ENCODE measurements at places on chromosomes 16 and 17.

DNA sequence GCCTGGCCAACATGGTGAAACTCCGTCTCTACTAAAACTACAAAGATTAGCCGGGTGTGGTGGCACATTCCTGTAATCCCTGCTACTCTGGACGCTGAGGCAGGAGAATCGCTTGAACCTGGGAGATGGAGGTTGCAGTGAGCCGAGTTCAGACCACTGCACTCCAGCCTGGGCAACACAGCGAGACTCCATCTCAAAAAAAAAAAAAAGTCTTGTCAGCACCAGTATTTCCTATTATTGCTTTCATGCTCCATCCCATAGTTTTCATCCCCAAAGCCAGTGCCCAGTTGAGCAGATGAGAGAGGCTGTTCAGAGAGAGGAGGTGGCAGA is 58.4 kb downstream of the WDR45B start:
- no peak for DNase-seq

DNA sequence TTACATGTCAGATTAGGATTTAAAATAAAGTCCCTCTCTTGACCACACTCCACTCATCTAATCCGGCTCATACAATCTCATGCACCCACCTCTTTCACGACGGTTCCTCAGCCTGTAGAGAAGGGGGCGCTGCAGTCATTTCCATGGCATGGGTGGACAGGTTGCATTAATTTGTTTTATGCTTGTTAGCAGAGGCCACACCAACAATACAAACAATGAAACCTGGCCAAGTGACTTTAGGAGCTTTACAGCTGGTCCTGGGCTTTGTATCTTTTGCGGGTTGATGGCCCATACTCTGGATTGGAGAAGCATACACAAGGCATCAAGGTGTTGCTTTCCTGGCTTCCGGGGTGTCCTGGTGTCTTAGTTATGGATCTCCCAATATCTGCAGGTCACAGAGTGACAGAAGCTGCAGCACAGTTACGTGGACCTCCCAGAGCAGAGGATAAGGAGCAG is 9.7 kb upstream of the SNF8 start:
- DNase-seq, result peak; percentile 77

DNA sequence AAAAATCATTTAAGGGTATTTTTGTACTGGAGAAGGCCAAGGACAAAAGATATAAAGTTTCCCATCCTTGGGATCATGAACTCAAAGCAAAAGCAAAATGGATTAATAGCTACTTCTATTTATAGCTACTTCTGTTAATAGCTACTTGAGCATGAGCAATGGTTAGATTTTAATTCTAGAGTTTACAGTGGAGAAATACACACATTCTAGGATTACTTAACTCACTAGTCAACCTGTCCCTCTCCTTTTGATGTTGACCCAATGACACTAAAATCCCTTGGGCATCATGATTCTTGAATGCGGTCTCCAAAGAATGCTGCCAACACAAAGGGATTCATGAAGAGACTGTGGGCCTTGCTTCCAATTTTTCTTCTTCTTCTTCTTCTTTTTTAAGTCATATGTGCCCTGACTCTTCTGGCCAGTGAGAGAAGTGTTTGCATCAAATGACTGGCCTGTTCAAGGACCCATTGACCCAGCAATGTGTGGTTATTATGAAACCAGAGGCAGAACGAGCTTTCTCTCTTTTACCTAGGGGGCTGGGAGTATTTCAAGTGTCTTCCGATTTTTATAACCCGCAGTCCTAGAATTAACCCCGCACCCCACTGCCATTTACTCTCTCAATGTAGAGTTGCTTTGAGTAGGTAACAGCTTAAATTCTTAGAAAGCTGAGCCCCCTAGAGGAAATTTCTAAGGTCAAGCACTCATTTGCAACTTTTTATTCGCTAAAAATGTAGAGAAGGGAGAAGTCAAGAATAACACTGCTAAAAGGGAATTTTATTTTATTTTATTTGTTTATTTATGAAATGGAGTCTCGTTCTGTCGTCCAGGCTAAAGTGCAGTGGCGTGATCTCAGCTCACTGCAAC is 34.6 kb downstream of the OTOA start:
- no peak for DNase-seq

DNA sequence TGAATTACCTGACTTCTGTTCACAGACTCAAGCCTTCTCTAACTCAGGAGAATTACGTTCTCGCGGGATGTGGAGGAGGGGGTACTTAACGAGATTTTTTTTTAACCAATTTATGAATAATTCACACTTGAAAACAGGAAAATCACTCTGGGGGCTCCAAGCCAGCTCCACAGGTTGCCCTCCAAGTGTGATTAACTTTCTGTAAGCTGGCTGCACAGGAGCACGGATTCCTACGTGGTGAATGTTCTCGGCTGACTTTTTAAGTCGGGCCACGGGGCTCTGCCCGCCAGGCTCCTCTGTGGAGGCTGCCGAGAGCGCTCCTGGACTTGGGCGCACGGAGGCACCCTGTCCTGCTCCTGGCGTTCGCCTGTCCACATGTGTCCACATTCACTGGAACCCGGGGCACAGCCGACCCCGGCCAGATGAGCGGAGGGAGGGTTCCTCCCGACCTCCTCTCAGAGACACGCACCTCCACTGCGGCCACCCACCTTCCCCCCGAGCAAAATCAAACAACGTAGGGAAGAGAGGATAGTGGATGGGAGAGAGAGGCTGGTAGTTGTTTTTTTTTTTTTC is 147.1 kb upstream of the CHMP6 start:
- no peak for DNase-seq

- DNase-seq, result peak; percentile 70
Observed at GRCh38 chr17:79045842-79046196, 21.9 kb downstream of the C1QTNF1 start.

DNA sequence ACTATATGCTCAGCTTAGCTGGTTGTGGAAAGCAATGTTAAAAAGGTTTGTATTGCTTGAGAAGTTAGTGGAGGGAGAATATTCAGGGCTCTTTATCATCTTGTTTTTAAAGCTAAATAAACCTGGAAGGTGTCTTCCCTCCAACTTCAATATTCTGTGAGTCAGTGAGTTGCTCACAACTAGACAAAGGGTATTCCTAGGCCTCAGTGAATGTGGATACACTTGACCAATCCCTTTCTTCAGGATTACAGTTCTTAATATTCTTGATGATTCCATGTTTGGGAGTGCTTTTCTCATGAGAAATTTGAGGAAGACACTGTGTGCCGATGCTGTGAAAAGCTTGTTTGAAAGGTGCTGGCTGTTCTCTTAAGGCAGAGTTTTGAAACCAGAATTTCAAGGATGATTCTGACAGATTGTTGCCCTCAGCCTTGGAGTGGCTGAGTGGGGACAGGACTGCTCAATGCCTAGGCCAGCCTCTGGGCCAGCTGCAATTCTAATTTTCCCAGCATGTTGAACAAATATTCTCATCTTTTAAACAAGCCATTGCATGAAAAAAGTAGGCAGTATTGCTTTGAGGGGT is 30.1 kb downstream of the MAP2K4 start:
- no peak for DNase-seq

- peak; percentile 13 for DNase-seq
Observed at GRCh38 chr17:45405250-45406086, 27.2 kb downstream of the ARHGAP27 start.

- peak; percentile 27 for DNase-seq
Observed at GRCh38 chr17:82598256-82599119, 49.8 kb downstream of the WDR45B start.

DNA sequence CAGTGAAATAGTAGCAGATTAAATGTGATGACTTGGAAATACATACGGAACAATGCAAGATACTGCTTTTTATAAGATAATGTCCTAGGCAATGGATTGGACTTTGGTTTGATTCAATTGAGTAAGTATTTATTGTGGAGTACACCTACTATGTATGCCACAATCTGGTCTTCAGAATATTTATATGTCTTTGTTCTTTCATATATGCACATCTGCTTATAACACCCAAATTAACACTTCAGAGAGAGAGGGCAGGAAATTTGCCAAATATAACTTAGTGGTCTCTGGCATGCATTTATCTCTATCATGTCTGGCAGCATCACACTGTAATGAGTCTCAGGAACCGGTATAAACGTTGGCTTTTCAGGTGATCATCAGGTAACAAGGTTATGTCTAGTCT is 16.9 kb downstream of the RPGRIP1L start:
- no peak for DNase-seq

- DNase-seq, result no peak
Observed at GRCh38 chr16:14438256-14438655, 191.8 kb downstream of the PARN start.

- DNase-seq, result no peak
Observed at GRCh38 chr17:44960691-44961090, 7.4 kb downstream of the C1QL1 start.

- DNase-seq, result no peak
Observed at GRCh38 chr17:40366076-40366860, 1.7 kb upstream of the GJD3 start.

- DNase-seq, result no peak
Observed at GRCh38 chr16:77386831-77387814, 47.7 kb downstream of the ADAMTS18 start.

DNA sequence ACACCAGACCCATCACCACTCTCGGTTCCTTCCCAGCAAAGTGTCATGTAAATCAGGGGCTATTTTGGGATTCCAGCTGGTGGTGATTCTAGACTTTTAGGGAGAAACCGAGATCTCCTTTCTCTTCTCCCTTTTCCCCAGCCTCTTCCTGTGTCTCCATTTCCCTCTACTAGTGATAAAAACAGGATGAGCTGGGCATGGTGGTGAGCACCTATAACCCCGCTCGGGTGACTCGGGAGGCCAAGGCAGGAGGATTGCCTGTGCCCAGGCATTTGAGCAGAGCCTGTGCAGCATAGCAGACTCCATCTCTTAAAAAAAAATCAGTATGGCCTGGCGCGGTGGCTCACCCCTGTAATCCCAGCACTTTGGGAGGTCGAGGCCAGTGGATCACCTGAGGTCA is 6.1 kb downstream of the TBX21 start:
- no peak for DNase-seq

DNA sequence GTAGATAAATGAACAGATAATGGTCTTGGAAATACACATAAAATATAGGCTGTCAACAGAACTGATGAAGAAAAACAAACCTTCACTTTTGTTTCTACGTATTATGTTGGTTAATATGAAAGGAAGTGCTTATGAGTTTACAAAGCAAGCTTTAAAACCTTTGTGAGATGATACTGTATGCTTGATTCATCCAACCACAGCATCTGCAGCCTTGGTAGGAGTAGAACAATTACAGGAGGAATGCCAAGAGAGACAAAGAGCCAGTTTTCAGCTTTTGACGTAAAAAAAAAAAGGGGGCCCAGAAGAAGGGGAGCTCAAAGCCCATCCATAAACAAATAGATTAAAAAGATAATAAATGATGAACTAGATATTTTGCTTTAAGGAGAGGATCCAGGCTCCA is 13.3 kb downstream of the FAM20A start:
- DNase-seq, result no peak

DNA sequence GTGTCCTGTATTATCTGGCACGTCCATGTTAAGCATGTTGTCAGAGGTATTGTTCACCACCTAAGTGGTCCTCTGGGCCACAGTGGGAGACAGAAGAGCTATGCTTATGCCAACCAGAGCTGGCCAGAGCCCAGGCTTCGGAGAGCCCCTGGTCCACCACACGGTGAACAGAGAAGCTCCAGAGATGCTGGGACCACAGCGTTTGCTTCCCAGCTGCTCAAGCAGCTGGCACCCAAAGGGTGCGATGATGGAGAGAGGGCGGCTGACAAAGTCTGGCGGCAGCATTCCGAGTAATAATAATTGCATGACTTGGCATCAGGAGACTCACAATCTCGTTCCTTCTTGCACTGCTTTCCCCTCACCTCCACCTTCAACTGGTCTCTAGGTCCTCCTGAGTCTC is 35.8 kb upstream of the RCVRN start:
- DNase-seq, result no peak

DNA sequence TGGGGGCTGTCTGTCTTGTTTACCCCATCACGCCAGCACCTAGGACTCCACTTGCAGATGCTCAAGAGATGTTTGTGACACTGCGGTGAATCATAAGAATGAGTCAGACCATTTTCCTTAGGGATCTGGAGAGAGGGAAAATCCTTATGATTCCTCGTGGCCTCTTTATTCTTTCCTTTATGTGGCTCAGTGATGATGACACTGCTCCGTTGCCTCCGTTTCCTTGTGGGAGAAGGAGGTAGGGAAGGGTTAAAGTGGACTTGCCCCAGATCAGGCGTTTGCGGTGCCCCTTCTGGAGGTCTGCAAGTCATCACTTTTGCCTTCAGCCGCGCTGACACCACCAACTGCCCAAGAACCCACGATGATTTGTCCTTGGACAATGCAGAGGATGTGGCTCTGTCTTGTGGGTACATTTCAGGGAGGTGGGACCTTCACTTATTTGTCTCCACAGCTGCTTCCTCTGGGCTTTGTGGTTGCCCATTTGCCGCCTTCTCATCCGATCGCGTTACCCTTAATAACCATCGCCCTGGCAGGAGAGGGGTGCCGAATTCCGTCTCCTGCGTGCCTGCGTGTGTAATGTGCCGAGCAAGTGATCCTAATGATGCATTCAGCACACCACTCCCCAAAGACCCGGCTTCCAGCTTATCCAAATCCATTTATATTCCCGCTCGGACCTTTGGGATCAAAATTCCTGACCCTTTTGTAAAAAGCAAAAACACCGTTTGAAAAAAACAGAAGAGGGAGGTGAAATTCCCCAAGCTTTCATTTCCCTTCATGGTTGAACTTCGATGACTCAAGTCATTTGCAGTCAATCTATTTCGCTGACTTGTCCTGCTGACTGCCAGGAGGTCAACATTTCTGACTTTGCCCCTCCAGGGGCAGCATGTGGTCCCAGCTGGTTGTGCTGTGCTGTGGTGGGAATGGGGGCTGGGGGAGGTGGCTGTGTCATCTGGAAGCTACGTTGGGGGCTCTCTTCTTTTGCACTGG is 87.2 kb upstream of the IRX3 start:
- DNase-seq, result peak; percentile 83

GRCh38 chr17:77279448-77280303 is 138.9 kb downstream of the SEC14L1 start:
- DNase-seq, result peak; percentile 97

DNA sequence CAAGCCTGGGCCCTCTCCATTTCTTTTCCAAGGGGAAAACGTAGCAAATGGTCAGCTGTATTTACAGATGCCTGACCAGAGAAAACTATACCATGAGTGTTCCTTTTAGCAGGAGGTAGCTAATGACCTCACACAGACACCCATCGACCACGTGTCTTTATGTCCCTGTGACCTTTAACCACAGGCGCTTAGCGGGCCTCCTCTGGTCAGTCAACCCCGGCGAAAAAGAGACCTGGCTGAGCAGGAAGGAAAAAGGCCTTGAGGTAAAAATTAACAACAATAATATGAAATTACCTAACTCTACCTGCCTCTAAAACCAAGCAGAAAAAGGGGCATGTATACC is 9.1 kb downstream of the NUDT16L1 start:
- no peak for DNase-seq

DNA sequence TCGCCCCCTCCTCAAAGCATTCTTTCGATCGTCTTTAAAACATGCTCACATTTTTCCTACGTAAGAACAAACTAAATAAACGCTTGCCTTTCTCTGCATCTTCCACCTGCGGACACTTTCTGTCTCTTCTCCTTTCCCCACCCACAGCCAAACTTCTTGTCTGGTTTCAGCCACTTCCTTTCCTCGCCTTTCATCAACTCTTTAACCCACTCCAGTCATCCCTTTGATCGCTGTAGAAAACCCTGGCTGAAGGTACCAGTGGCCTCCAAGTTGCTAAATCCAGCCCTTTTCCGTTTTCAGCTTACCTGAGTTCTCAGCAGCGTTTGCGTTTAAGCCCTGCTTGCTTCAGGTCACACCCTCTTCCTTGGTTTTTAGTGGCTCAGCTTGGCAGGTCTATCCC is 483 bp downstream of the RPA1 start:
- DNase-seq, result peak; percentile 8
